RPMI7951 (cell line): ENCODE measurements at places on chromosomes 12 and 14. TPM values are rescaled to one million over a fixed set of nuclear protein-coding genes. Genes with fewer than 3 reads are reported as not detected.

SPX gene
- total RNA-seq = 0.60 and 1.3 TPM in 2 replicates

MSRB3 gene
- 25.7 and 27.7 TPM in 2 replicates for total RNA-seq

TAS2R7 gene
- not detected in 2 replicates for total RNA-seq

RNASE7 gene
- not detected in 2 replicates for total RNA-seq

MGP gene
- 5.9 and 7.9 TPM in 2 replicates for total RNA-seq

ZNF26 gene
- total RNA-seq = 5.1 and 6.6 TPM in 2 replicates

FGF23 gene
- total RNA-seq = not detected in 2 replicates

CCDC196 gene
- total RNA-seq = not detected in 2 replicates

VWF gene
- total RNA-seq = under 0.01 TPM in 1 of 2 replicates, not detected in the other

NAV3 gene
- 16.3 and 21.5 TPM in 2 replicates for total RNA-seq

DACT1 gene
- total RNA-seq = 22.2 and 23.1 TPM in 2 replicates

CDKN3 gene
- total RNA-seq = 253 and 296 TPM in 2 replicates

C12orf56 gene
- total RNA-seq = under 0.01 TPM in 1 of 2 replicates, not detected in the other

DPF3 gene
- 4.2 and 6.5 TPM in 2 replicates for total RNA-seq

CYP27B1 gene
- 1.1 and 1.2 TPM in 2 replicates for total RNA-seq

GRCh38 chr12:123384318-123384993 lies 524 bp downstream of the KMT5A start:
- peak; percentile 25 for DNase-seq

DNA sequence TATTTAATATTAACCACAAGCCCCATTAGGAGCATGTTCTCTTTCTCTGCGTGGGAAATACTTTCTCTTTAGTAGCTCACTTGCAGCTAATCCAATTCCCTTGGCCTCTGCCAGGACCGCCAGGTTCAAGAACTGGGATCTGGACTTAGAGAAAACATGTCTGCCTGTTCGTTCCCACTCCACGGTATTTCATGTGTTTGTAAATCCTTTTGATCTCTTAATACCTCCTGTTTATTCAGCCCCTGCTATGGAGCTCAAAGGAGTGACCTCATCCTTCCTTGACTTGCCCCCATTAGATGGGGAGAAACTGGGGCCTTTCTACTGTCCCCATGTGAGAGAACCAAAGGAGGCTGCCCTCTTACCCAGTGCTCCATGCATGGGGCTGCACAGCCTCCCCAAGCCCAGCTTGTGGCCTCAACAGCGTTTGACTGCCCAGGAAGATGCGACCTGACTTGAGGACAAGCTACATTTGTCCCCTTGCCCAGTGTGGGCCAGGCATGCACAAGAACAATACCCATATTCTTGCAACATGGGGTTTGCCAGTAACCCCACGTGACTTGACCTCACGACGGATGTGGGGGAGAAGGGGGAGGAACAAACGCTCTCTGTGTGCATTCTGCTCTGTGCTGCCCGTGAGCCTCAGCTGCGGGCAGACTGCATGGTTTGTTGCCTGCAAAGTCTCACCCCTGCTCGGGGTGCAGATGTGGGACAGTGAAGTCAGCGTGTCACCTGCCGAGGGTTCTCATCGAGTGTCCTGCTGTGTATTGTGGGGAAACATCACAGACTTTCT lies 30.3 kb downstream of the CD9 start:
- DNase-seq = peak; percentile 79

DNA sequence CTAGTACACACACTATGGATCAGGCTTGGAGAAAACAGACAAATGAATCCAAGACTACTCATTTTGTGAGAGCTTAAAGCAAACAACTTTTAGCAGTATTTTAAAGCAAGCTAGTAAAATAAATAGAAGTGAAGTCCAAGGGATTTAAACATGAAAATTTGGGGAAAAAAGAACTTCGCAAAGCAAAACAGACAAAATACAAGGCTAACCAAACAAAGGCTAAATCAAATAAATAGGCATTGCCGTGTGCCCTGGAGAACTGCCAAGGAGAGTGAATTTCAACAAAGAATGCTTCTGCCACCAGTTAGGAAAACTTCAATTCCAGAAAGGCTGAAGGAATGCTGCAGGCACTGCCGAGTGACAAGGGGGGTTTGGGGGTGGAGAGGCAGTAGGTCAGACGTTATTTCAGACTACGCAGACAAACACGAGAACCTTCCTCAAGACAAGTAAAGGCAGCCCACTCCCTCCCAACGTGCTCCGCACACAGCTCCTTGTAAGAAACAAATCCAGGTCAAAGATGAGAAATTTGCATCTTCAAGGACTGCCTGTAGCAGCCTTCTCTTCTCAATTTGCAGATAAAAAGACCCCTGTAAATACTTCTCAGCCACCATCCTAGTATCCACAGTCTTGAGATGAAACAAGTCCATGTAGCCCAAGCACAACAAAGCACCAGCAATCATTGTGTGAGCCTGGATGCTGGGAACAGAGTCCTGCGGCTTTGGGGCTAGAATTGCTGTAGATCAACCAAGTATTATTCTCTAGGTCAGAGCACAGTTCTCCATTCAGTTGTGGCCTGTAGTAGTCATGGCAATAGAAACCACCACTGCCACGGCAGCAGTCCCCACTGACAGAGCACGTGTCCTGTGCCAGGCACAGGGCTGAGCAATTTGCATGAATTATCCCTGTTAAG lies 43.3 kb downstream of the EFCAB11 start:
- DNase-seq = peak; percentile 67

DNA sequence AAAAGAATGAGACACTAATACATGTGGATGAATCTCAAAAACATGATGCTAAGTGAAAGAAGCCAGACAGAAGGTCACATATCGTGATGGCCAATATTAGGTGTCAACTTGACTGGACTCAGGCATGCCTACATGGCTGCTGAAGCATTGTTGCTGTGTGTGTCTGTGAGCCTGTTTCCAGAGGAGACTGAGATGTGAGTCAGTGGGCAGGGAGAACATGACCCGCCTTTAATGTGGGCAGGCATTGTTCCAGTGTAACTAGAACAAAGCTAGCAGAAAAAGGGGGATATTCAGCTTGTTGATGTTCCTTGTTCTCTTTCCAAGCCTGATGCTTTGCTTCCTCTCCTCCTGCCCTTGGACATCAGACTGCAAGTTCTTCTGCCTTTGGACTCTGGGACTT lies 47.6 kb downstream of the DCAF5 start:
- peak; percentile 49 for DNase-seq

GRCh38 chr12:128852885-128853599 lies at the start of gene GLT1D1:
TSS of gene GLT1D1 (plus strand) at chr12:128853478. CDS start at chr12:128853582, 104 bp downstream.
- DNase-seq = no peak

DNA sequence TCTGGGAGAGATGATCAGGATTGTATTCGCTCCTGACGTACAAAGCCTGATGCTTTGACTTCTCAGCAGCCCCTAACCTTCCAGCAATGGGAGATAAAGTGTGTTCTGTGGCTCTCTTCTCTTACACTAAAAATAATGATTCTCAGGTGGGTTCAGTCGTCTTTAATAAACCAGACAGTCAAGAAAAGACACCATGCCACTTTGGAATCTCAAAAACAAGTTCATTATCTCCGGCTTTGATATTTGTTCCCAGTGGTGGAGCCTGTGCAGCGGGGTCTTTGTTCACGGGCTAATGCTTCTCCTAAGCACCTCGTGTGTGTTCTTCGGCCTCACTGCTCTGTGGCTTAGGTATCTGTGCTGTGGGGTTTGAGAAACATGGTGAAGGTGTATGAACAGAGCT lies 1.6 kb downstream of the ACVR1B start:
- no peak for DNase-seq

- DNase-seq = no peak
Measured at GRCh38 chr12:32828552-32828951, 68.0 kb downstream of the PKP2 start.

DNA sequence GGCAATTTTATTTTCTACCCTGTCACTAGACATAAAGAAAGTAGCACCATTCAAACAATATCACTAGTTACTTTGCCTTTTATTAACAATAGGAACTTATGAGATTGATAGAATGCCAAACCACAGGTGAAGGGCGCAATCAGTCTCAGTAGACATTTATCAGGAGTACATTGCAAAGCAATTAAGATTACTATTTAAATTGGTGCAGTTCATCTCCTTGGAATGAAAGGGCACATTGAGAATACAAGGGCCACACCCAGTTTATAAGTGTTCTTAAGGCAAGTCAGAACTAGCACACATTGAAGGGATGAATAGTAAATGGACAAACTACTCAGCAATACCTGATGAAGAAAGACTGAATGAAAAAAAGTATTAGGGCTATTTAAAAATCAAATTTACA lies 601.4 kb downstream of the C12orf50 start:
- DNase-seq = no peak

GRCh38 chr12:94180558-94181296 lies 32.4 kb downstream of the PLXNC1 start:
- DNase-seq = no peak

GRCh38 chr12:12696562-12697383 lies 790 bp upstream of the GPR19 start:
- DNase-seq = peak; percentile 82

- DNase-seq = peak; percentile 59
Measured at GRCh38 chr12:53695152-53696145, 19.6 kb upstream of the ATP5MC2 start.

DNA sequence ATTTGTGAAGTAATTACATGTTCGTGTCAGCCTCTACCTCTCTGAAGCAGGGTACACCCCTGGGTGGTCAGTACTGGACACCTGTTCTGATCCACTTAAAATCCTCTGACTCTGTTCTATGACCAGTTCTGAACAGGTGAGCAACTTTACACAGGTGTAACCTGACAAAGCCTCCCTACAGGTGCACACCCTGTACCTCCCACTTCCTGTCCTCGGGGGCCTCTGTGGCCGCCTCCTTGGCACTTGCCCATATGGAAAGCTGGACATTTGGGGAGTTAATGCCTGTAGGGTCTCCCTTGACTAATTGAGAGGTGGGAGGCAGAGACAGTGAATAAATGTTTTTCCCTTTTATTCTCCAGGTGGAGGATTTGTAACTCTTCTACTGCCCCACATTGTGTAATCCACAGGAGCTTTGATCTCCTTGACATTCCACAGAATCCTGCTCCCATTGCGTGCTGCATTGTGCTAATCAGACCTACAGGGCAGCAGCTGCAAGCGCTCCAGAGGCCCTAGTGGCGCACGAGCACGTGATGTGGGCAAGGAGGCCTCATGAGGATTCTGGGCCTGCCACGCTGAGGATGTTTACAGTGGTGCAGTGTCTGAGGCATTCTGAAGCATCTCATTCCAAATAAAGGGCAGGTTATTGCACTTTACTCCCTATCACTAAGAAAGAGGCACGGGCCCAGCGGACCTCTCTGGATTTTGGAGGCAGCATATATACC lies 45.8 kb upstream of the BATF start:
- DNase-seq = no peak

GRCh38 chr14:77158175-77158881 lies 16.7 kb upstream of the ZDHHC22 start:
- peak; percentile 73 for DNase-seq

DNA sequence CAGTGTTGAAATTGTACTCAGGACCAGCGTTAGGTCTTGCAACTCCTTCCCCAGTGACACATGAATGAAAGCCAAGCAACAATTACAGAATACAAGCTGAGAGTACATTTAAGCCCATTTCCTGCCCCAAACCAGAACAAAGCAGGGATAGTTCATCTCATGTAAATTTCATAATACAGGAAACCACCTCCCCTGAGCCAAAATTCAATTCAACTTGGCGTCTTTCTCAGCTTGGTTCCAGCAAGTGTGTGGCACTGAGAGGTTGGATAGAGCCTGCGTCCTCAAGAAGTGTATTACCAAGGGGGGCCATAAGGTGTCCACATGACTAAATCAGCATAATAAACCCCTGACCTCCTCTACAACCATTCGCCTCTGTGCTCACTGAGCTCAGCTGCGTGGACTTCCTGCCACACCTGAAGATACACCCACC lies 278.9 kb upstream of the CRY1 start:
- DNase-seq = peak; percentile 35

GRCh38 chr12:64679487-64680001 lies 69.2 kb downstream of the RASSF3 start:
- DNase-seq = peak; percentile 83

- DNase-seq = peak; percentile 71
Measured at GRCh38 chr12:104750061-104750460, 208.0 kb downstream of the SLC41A2 start.

DNA sequence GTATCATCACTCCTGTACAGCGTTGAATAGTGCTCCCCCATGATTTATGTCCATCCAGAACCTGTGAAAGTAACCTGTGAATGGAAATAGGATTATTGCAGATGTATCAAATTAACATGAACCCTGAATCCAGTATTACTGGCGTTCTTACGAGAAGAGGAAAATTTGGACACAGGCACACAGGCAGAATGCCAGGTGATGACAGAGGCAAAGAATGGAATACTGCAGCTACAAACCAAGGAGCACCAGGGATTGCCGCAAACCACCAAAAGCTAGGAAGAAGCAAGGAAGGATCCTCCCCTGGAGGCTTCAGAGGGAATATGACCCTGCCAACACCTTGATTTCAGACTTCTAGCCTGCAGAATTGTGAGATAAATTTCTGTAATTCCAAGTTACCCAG lies 113.5 kb upstream of the EGLN3 start:
- peak; percentile 14 for DNase-seq

DNA sequence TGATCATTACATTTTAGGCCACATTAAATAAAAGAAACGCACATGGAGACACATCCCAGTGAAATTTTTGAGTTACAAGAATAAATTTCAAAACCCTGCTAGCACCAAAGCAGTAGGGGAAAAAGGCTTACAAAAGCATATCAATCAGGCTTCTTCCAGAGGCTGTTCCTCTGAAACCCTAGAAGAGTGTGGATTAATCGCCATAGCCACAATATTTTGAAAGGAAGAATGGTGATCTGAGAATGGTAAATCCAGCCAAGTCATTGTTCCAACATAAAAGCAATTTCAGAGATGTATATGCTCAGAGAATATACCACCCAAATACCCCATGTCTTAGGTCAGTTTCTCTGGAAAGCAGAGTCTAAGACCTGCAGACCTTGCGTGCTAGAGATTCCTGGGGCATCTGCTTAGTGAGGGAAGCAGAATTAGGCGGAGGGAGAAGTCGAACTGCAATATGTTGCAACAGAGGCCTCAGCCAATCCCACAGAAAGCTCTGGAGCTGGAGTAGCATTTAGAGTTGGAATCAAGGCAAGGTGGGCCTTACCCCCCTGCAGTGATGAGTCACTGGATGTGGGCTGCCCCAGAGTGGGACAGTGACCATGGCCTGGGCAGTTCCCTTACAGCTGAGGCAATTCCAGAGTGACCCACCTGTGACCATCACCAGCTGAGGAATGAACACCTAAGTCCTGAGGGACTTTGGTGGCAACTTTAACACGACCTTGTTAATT lies 125.2 kb downstream of the NTF3 start:
- DNase-seq = peak; percentile 46

GRCh38 chr12:79298506-79298905 lies 392.3 kb downstream of the PAWR start:
- peak; percentile 2 for DNase-seq

GRCh38 chr12:47189728-47190127 lies 110.0 kb upstream of the AMIGO2 start:
- DNase-seq = no peak

- no peak for DNase-seq
Measured at GRCh38 chr12:20778969-20779368, 31.5 kb upstream of the SLCO1B3 start.

- no peak for DNase-seq
Measured at GRCh38 chr12:99978152-99978551, 6.6 kb downstream of the ANKS1B start.
